ENCODE measurements at places on chromosomes 3 and 15. TPM values are rescaled to one million over a fixed set of nuclear protein-coding genes. Genes with fewer than 3 reads are reported as not detected.

DNA sequence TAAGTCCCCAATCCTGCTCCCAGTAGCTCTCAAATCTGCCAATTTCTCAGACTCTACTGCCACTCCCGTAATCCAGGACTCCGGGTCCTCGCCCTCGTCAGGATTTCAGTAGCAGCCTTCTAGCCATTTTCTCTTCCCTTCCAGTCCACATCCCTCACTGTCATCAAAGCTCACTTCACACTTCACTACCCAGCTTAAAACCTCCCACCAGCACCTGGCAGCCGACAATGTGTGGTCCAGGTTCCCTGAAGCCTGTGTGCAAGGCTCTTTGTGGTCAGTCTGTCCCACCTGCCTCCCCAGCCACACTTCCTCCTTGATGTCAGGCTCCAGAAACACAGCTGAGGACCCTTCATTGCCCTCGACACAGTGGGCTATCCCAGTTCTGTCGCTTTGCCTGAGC lies 304.5 kb upstream of the ROPN1 start:
- DNase-seq = no peak

SOX2 gene
- 0.13 TPM for total RNA-seq

BTD gene
- total RNA-seq = 7.5 TPM

DNA sequence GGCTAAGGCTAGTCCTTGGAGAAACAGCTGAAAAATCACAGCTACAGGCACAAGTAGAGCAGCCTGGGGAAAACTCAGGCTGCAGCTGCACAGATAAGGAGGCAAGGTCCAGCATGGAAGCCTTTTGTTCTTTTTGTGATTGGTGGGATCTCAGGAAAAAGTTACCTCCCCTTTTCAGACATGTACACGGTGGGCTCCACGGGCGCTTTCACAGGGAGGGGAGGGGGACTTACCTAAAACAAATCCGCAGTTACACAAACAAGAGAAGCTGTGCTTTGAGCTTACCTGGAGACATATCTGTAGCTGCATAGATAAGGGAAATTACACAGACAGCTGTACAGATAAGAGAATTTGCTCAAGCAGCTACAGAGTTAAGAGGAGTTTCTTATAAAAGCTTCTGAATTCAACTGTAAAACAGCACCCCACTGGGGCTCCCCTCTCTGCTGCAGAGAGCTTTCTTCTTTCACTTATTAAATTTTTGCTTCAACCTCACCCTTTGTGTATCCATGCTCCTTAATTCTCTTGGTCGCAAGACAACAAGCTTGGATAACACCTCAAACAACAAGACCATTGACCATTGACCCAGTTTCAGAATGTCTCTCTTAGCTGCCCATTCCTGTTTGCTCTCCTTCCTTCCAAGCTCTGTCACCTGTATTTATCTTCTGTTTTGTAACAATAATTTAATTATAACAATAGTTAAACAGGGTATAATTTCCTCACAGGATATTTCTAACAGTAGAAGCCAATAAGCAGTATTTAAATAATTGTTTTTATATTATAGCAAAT lies 10.9 kb upstream of the CD200 start:
- no peak for DNase-seq

GRCh38 chr15:67777773-67778172 lies 47.5 kb upstream of the SKOR1 start:
- no peak for DNase-seq

LMCD1 gene
- not detected for total RNA-seq

DNA sequence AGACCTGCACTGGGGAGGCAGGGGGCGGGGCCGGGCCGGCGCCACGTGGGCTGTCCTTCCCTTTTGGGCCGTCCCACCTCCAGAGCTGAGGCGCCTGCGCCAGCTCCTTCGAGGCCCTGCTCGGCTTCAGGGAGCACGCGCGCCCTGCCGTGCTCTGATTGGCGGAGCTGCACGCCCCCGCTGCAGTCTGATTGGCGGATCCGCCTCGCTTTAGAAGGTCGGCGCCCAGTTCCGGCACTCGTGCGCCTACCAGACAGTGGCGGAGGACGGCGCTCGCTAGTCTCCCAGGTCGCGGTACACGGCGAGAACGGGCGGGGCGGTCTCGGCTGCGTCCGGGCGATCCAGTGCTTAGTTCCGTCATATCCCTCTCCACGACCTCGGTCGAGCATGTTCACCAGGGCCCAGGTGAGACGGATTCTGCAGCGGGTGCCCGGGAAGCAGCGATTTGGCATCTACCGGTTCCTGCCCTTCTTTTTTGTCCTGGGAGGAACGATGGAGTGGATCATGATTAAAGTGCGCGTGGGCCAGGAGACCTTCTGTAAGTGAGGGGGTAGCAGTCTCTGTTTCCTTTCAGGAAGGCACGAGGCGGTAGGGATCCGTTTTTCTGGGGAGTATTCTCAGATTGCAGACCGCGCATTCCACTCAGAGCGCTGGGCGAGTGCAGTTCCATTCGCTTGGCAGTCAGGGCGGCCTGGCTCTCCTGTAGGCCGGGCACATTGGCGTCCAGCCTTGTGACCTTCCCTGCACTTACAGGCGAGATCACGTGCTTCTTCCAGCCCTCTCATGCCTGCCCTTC lies at the start of gene UQCC5:
UQCC5 (plus strand) TSS at position 237 of the 796 bp plus-strand sequence; CDS start at position 388, 151 bp downstream.
- peak; percentile 97 for DNase-seq

NPAP1 gene
- total RNA-seq = not detected

TGM4 gene
- not detected for total RNA-seq

DNA sequence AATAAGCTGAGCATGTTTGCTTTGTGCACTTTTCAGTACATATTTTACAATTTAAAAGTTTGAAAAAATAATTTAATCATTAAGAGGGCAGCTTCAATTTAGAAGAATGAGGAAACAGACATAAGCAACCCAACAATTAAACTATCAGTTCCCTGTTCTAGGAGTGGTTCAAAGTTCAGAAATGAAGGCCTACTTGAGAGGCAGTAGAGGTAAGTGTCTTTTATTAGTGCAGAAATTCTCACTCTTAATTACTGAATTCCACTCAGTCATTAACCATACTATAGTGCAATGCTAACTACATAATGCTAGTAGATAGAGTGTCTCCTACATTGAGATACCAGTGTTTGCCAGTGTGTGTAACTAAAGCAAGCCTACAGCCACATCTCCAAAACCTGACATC lies 73.1 kb downstream of the TNIK start:
- no peak for DNase-seq

DNAH12 gene
- total RNA-seq = not detected

GRCh38 chr3:170180079-170180907 lies 1.2 kb downstream of the PHC3 start:
- peak; percentile 19 for DNase-seq

DNA sequence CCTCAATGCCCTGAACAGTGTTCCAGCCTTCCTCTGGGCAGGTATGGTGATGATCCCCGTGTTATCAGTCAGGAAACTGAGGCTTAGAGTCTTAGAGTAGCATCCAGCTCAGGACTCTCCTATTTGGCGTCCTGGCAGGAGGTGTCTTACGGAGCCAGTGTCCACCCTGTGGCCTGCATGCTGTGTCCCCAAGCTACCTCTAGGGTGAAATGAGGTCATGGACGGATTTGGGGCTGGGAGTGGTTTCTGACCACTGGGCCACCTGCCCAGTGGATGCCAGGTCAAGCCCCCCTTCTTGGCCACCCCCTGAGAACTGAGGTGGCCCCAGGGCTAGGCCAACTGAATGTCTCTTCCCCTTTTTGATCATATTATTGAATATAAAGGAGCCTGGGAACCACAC lies 27.2 kb upstream of the SLC6A6 start:
- no peak for DNase-seq

- DNase-seq = no peak
Measured at GRCh38 chr15:46735115-46735514, 982.2 kb upstream of the SEMA6D start.

DNA sequence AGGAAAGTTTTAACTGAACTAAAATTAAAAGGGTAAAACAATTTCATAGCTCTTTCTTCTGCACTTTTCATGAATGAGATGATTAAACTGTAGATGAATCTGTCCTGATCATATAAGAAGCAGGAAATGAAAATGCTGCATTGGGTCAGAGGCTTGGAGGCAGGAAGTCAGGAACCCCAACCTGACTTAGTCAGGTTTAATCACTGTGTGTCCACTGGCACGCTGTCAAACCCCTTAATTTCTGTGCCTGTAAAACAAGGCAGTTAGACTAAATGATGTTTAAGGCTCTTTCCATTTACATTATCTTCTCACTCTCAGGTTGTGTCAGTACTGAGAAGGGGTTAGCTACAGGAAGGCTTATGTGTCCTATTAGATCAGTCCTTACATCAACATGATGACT lies 193.3 kb upstream of the TTC14 start:
- no peak for DNase-seq

GRCh38 chr3:187227658-187228258 lies 30.5 kb downstream of the RTP1 start:
- no peak for DNase-seq

DNA sequence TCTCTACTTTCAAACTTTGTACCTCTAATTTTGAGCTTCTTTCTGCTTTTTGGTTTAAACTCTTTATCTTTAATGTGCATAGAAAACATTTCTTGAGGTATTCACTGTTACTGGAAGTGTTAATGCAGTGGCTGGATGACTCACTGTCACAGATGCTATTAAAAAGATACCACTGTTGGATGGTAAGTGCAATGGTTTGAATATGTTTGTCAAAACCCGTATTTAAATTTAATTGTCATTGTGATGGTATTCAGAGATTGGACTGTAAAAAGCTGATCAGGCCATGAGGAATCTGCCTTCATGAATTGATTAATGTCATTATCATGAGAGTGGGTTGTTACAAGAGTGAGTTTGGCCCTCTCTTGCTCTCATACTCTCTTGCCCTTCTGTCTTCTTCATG lies 70.6 kb downstream of the AP4E1 start:
- no peak for DNase-seq
